ENCODE measurements at places on chromosomes 11 and 22.
A peak's percentile ranks its signal among the peaks of the same experiment; 100 is the strongest.

GRCh38 chr22:39997939-39998726 is 3.4 kb downstream of the FAM83F start:
- no peak overlapping the region for H3K27ac ChIP-seq
- no peaks in the 10 kb centered on the region for H3K36me3 ChIP-seq
- DNase-seq = no peak
- H3K4me3 ChIP-seq = no peak overlapping the region
- H3K4me1 ChIP-seq = peaks cover 17% of the 10 kb centered on the region
- peaks cover 29% of the 10 kb centered on the region for H3K27me3 ChIP-seq

- peak overlapping the region; percentile 95 for H3K27ac ChIP-seq
- no peaks in the 10 kb centered on the region for H3K27me3 ChIP-seq
- H3K36me3 ChIP-seq = peaks cover 54% of the 10 kb centered on the region
- peak; percentile 65 for DNase-seq
These were observed 561 bp downstream of the TRMT112 start for GRCh38 chr11:64316672-64317324.

- H3K4me1 ChIP-seq = peaks cover 39% of the 10 kb centered on the region
- H3K27me3 ChIP-seq = peaks cover 39% of the 10 kb centered on the region
- no peak for DNase-seq
- no peaks in the 10 kb centered on the region for H3K36me3 ChIP-seq
These were observed 2.1 kb downstream of the NECTIN1 start for GRCh38 chr11:119726585-119727522.

GRCh38 chr22:28761449-28761755 is 11.1 kb upstream of the CCDC117 start:
- H3K27ac ChIP-seq = no peak overlapping the region
- no peaks in the 10 kb centered on the region for H3K36me3 ChIP-seq
- no peak for DNase-seq
- no peak overlapping the region for H3K4me3 ChIP-seq

DNA sequence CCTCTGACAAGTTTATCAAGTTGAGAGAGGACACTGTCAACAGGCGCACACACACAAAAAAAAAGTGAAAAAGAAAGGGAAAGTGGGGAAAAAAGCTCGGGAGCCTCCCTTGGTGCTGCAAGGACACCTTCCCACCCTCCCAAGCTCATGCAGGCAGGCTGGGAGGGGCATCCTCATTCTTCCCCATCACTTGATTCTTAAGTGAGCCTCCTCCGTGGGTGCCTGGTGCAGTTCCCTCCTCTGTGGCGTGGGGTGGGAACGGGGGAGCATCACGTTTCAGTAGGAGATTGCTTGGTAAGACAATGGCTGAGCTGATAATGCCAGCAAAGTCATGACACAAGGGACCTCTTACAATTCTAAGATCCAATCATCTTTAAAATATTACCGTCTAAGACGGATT is 108.8 kb downstream of the NXPE2 start:
- no peak for DNase-seq
- no peak overlapping the region for H3K27ac ChIP-seq
- H3K4me3 ChIP-seq = no peak overlapping the region
- H3K27me3 ChIP-seq = no peaks in the 10 kb centered on the region
- no peaks in the 10 kb centered on the region for H3K36me3 ChIP-seq

- no peak for DNase-seq
- no peaks in the 10 kb centered on the region for H3K4me1 ChIP-seq
- no peaks in the 10 kb centered on the region for H3K27me3 ChIP-seq
- no peaks in the 10 kb centered on the region for H3K36me3 ChIP-seq
- H3K27ac ChIP-seq = no peak overlapping the region
- H3K4me3 ChIP-seq = no peak overlapping the region
These were observed 28.6 kb upstream of the AMPD3 start for GRCh38 chr11:10426475-10426874.

DNA sequence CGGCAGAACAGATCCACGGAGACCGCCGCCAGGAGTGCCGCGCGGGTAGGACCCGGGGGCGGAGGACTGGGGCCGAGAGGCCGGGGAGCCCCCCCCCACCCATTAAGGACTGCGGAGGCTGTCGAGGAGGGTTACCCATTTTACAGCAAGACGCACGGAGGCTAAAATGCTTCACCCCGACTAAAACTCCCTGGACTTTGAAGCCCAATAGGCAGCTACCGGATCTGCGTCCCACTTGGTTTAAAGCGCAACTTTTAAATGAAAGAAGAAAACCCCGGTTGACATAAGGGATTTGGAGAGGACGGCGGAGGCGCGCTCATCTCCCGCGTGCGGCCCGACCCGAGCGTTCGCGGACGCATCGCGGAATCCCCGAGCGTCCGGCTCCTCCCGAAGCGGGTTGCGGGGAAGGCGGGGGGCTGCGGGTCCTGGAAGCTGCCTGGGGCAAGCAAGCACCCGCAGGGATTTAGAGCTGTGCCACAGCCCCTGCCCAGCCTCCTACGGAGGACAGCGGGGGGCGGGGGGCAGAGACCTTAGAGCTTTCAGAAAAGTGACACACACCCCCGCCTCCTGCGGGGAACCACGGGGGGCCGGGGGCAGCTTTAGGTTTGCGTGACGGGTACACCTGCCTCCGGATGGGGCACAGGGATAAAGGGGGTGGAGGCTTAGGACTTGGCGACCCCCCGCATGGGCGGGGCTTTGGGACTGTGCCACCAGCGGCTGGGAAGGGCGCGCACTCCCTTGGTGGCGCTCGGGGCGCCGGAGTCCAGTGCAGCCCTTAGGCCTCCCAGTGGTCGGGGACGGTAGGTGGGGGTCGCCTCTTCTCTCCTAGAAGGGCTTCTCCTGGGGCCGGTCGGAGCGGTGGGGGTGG is 760 bp upstream of the CELSR1 start:
- no peak overlapping the region for H3K4me3 ChIP-seq
- peaks cover 18% of the 10 kb centered on the region for H3K4me1 ChIP-seq
- DNase-seq = no peak
- H3K27ac ChIP-seq = no peak overlapping the region
- peaks cover 79% of the 10 kb centered on the region for H3K27me3 ChIP-seq
- no peaks in the 10 kb centered on the region for H3K36me3 ChIP-seq

DNA sequence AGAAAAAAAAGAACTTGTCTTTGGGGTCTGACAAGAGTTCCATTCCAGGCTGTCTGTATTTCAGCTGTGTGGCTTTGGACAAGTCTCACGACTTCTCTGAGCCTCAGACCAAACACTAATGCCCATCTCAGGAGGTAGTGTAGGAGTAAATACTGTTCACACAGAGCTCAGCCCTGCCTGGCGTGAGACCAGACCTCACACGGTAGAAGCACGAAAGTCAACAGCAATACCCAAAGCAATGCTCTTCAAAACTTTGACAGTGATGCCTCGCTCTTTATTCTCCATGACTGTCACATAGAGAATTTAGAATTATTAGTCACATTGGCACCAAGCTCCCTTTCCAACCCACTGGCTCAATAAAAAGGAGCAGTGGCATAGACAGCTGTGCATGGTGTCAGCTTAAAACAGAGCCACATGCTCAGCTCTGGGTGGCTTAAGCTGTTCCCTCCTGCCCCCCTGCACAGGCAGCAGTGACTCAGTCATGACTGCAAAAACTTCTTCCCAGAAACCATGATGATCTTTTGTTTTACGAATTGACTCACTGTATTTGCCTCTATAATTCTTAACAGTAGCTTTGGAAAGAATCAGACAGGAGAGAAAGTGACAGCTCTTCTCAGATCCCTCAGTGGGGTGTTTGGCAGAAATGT is 74.0 kb upstream of the PHF21B start:
- no peak for DNase-seq
- H3K4me3 ChIP-seq = no peak overlapping the region
- no peaks in the 10 kb centered on the region for H3K36me3 ChIP-seq
- no peak overlapping the region for H3K27ac ChIP-seq
- no peaks in the 10 kb centered on the region for H3K27me3 ChIP-seq

DNA sequence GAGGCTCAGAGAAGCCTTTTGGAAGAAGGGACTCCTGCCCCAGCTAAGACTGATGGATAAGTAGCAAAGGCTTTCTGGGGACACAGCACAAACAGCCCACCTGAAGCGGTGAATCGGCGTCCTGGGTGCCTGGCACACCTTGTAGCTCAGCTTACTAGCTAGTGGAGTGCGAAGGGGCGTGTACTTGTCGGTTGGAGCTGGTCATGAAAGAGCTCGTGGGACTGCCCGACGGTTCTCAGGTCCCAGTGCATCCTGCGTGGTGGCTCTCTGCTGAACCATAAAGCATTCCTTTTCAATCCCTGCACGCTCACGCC is 690 bp upstream of the UVRAG start:
- H3K27ac ChIP-seq = peak overlapping the region; percentile 93
- no peaks in the 10 kb centered on the region for H3K27me3 ChIP-seq
- H3K4me3 ChIP-seq = peak overlapping the region; percentile 95
- H3K36me3 ChIP-seq = no peaks in the 10 kb centered on the region

GRCh38 chr22:20430720-20431510 is 6.7 kb downstream of the SCARF2 start:
- H3K27ac ChIP-seq = no peak overlapping the region
- H3K36me3 ChIP-seq = no peaks in the 10 kb centered on the region
- peak; percentile 86 for DNase-seq
- peaks cover 36% of the 10 kb centered on the region for H3K27me3 ChIP-seq

DNA sequence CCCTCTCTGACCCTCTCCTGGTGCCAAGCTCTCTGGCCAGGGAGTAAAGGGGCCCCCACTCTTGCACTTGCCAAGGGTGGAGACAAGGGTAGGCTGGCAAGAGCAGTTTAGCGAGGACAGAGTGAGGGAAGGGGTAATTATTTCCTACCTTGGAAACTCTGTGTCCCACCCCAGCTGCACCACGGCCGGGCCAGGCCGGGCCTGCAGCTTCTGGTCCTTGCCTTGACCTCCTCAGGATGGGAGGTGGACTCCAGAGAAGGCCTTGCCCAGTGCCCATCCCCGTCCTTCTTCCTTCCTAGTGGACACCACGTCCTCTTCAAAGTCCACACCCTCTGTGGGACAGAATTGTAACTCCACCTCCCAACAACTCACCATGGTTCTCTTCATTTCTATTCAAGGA is 18.4 kb upstream of the OSBPL5 start:
- no peak overlapping the region for H3K4me3 ChIP-seq
- H3K4me1 ChIP-seq = peaks cover under 1% of the 10 kb centered on the region
- no peak overlapping the region for H3K27ac ChIP-seq
- H3K36me3 ChIP-seq = no peaks in the 10 kb centered on the region
- H3K27me3 ChIP-seq = no peaks in the 10 kb centered on the region

GRCh38 chr22:50599816-50600455 is 657 bp upstream of the MAPK8IP2 start:
- H3K27ac ChIP-seq = no peak overlapping the region
- H3K4me1 ChIP-seq = no peaks in the 10 kb centered on the region
- peak; percentile 72 for DNase-seq
- H3K36me3 ChIP-seq = no peaks in the 10 kb centered on the region
- peak overlapping the region; percentile 36 for H3K4me3 ChIP-seq

DNA sequence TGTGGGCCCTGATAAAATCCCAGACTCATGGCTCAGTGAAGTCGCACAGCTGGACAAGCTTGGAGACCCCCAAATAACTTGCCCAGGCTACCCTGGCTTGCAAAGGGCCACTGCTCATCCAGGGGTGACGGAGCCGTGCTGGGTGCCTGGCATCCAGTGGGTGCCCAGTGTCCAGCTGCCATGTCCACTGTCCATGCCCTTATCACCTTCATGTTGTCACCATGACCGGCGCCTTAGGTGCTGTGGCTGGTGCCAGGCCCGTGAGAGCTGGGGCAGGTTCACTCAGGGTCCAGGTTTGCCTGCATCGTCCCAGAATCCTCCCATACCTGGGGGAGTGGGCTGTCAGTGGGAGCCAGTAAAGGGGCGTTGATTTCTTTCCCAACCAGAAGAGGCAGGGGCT is 57.4 kb downstream of the LRP5 start:
- no peak overlapping the region for H3K4me3 ChIP-seq
- H3K27ac ChIP-seq = no peak overlapping the region
- H3K27me3 ChIP-seq = no peaks in the 10 kb centered on the region
- DNase-seq = no peak
- peaks cover 10% of the 10 kb centered on the region for H3K36me3 ChIP-seq

- peaks cover 78% of the 10 kb centered on the region for H3K4me1 ChIP-seq
- H3K27me3 ChIP-seq = no peaks in the 10 kb centered on the region
- DNase-seq = no peak
- no peak overlapping the region for H3K4me3 ChIP-seq
- H3K27ac ChIP-seq = no peak overlapping the region
- H3K36me3 ChIP-seq = peaks cover 2% of the 10 kb centered on the region
These were observed 24.9 kb downstream of the CD44 start for GRCh38 chr11:35163702-35164496.

DNA sequence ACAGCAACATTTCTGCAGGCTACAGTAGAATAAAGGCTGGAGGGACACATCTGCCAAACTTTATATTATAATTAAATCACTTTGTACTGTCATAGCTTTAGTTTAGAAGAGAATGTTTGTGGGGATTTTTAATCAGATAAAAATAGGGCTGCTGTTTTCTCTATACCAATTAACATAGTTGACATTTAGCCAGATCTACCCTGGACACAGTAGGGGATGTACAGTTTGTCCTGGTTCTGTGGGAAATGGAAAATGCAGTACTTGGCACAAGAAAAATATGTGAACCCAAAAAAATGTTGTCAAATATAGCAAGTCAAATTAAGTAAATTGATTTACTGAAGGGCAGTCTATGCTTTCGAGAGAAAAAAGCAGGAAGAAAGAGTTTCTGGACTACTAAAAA is 20.8 kb upstream of the PICALM start:
- no peaks in the 10 kb centered on the region for H3K27me3 ChIP-seq
- H3K4me3 ChIP-seq = no peak overlapping the region
- DNase-seq = no peak
- H3K36me3 ChIP-seq = no peaks in the 10 kb centered on the region
- no peaks in the 10 kb centered on the region for H3K4me1 ChIP-seq
- no peak overlapping the region for H3K27ac ChIP-seq

- H3K4me1 ChIP-seq = peaks cover 7% of the 10 kb centered on the region
- no peak overlapping the region for H3K27ac ChIP-seq
- DNase-seq = no peak
- H3K36me3 ChIP-seq = peaks cover 2% of the 10 kb centered on the region
- H3K4me3 ChIP-seq = no peak overlapping the region
These were observed 36.1 kb downstream of the ME3 start for GRCh38 chr11:86636275-86636674.

DNA sequence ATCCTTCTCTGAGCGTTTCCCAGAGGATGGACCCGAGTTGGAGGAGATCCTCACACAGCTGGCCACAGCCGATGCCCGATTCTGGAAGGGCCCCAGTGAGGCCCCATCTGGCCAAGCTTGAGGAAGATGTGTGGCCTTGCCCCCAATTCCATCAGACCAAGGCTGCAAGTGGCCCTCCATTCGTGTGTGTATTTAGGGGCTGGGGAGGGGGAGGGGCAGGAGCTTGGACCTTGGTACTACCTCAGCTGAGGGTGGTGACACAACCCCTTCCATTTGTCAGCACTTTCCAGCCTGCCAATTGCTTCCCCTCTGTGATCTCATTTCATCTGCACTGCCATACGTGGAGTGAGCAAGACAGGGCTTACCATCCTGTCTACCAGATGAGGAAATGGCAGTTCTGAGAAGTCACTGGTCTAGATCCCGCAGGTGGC is 1.3 kb upstream of the BBS1 start:
- no peaks in the 10 kb centered on the region for H3K27me3 ChIP-seq
- H3K4me1 ChIP-seq = peaks cover 13% of the 10 kb centered on the region
- no peak overlapping the region for H3K4me3 ChIP-seq

GRCh38 chr11:100887659-100888058 is 200.6 kb downstream of the ARHGAP42 start:
- DNase-seq = no peak
- no peak overlapping the region for H3K4me3 ChIP-seq
- H3K27ac ChIP-seq = no peak overlapping the region
- H3K36me3 ChIP-seq = no peaks in the 10 kb centered on the region
